ENCODE measurements at places on chromosomes 13 and 19. TPM values are rescaled to one million over a fixed set of nuclear protein-coding genes. Genes with fewer than 3 reads are reported as not detected.
A peak's percentile ranks its signal among the peaks of the same experiment; 100 is the strongest.

GRCh38 chr19:24074720-24075454 is 12.1 kb upstream of the ZNF254 start:
- no peak overlapping the region for H3K27ac ChIP-seq
- H3K36me3 ChIP-seq, result no peaks in the 10 kb centered on the region
- no peaks in the 10 kb centered on the region for H3K4me1 ChIP-seq
- H3K4me3 ChIP-seq, result no peak overlapping the region

DNA sequence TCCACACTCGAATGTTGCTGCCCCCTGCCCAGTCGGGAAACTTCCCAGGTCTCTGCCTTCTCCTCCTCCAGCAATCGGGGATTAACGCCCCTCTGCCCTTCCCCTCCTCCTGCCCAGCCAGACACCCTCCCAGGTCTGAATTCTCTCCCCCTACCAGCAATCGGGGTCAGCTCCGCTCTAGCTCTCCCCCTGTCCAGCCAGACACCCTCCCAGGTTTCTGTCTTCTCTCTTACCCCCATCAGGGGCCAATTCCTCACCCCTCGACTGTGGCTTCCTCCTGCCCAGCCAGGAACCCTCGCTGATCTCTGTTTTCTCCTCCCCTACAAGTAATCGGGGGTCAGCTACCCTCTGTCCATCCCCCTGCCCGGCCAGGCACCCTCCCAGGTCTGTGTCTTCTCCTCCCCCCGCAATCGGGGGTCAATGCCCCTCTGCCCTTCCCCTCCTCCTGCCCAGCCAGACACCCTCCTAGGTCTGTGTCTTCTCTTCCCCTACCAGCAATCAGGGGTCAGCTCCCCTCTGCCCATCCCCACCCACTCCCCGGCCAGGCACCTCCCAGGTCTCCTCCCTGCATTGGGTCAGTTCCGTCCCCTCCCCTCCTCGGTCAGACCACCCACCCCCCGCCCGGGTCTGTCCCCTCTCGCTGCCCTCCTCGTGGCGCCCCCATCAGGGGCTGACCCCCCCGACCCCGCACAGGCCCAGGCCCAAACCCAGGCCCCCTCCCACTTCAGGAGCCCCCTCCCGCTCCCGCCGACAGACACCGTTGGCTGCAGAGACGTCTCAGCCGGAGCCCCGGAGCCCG is 668 bp downstream of the ZFR2 start:
- no peaks in the 10 kb centered on the region for H3K4me1 ChIP-seq
- H3K27me3 ChIP-seq, result peaks cover 23% of the 10 kb centered on the region
- H3K36me3 ChIP-seq, result no peaks in the 10 kb centered on the region
- no peak for DNase-seq

DNA sequence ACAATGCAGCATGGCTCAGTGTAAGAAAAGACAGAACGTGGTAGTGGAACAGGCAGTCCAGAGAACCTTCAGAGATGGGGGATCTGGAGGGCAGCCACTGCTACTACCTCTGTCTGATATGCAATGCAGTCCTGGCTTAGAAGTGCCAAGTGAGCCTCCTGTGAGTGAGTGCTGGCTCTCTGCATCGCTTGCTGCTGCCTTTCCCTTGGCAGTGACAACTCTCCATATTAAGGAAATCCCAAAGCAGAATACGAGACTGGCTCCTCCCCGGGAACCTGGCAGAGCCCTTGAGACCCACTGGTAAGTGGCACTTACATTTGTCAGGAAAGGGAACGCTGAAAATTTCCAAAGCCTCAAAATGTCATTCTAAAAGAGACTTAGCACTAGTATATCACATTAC is 7.5 kb downstream of the DOCK9 start:
- DNase-seq, result no peak
- no peak overlapping the region for H3K4me3 ChIP-seq
- no peaks in the 10 kb centered on the region for H3K4me1 ChIP-seq

CBY2 gene
- polyA plus RNA-seq, result not detected

SLC6A16 gene
- 1.4 TPM for polyA plus RNA-seq

DNA sequence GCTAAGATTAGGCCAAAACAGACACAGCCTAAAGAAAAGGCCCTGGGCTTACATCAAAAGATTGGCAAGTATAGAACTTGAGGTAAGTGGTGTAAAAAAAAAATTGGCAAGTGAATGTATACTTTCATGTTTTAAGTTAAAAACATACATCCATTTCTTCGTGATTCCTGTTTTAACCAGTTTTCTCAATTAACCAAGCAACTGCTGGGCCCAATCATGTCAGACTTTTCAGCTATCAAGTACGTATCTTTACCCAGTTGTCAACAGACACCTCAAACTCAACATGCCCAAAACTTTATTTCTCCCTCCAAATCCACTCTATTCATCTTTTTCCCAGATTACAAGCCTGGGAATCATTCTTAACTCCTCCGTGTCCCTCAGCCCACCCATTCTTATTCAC is 1.0 kb downstream of the PCID2 start:
- H3K4me3 ChIP-seq, result peak overlapping the region; percentile 85
- H3K27ac ChIP-seq, result peak overlapping the region; percentile 17
- H3K27me3 ChIP-seq, result no peaks in the 10 kb centered on the region
- no peaks in the 10 kb centered on the region for H3K4me1 ChIP-seq
- DNase-seq, result no peak

NLRP5 gene
- not detected for polyA plus RNA-seq

- DNase-seq, result no peak
- H3K4me1 ChIP-seq, result no peaks in the 10 kb centered on the region
- H3K27ac ChIP-seq, result no peak overlapping the region
Measured at GRCh38 chr19:56720281-56720680, 48.7 kb upstream of the ZNF835 start.

GRCh38 chr13:95235974-95236373 is 65.3 kb downstream of the ABCC4 start:
- H3K27ac ChIP-seq, result peak overlapping the region; percentile 28
- H3K4me1 ChIP-seq, result no peaks in the 10 kb centered on the region
- no peaks in the 10 kb centered on the region for H3K27me3 ChIP-seq

GRCh38 chr19:13985771-13986347 is 20.3 kb downstream of the RFX1 start:
- H3K27ac ChIP-seq, result peak overlapping the region; percentile 91
- no peak for DNase-seq
- no peaks in the 10 kb centered on the region for H3K4me1 ChIP-seq
- peaks cover 90% of the 10 kb centered on the region for H3K36me3 ChIP-seq
- no peak overlapping the region for H3K4me3 ChIP-seq

MISP gene
- polyA plus RNA-seq, result 644 TPM

KRTDAP gene
- polyA plus RNA-seq, result not detected

DNA sequence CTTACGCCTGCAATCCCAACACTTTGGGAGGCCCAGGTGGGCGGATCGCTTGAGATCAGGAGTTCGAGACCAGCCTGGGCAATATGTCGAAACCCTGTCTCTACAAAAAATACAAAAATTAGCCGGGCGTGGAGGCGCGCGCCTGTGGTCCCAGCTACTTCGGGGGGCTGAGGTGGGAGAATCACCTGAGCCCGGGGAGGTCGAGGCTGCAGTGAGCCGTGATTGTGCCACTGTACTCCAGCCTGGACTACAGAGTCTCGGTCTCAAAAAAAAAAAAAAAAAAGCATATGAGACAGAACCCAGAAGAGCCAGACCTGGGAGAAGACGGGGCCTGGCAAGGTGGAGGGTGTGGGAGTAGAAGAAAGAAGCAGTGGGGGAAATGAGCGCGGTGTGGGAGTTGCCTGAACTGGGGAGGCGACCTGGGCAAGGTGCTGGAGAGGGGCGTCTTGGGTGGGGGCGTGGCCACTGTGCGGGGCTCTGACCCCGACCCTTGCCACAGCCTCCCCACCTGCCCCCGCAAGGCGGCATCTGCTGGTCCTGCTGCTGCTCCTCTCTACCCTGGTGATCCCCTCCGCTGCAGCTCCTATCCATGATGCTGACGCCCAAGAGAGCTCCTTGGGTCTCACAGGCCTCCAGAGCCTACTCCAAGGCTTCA is 533 bp downstream of the DKKL1 start:
- peak overlapping the region; percentile 22 for H3K27ac ChIP-seq
- H3K4me3 ChIP-seq, result no peak overlapping the region
- H3K36me3 ChIP-seq, result no peaks in the 10 kb centered on the region
- H3K27me3 ChIP-seq, result no peaks in the 10 kb centered on the region

DNA sequence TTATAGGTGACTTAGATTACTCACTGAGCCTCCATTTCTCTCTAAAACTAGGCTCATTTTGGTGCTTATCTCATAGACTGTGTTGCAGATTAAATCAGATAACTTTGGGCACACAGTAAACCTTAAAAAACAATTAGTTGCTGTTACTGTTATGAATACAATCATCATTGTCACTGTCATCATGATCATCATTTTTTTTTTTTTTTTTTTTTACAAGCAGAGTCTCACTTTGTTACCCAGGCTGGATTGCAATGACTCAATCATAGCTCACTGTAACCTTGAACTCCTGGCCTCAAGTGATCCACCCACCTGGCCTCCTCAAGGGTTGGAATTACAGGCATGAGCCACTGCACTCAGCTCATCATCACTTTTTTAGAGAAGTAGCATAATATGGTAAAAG is 60.0 kb downstream of the VWA8 start:
- no peak overlapping the region for H3K4me3 ChIP-seq
- DNase-seq, result no peak
- H3K4me1 ChIP-seq, result no peaks in the 10 kb centered on the region
- H3K36me3 ChIP-seq, result no peaks in the 10 kb centered on the region

LAIR1 gene
- polyA plus RNA-seq, result 8.1 TPM

DNA sequence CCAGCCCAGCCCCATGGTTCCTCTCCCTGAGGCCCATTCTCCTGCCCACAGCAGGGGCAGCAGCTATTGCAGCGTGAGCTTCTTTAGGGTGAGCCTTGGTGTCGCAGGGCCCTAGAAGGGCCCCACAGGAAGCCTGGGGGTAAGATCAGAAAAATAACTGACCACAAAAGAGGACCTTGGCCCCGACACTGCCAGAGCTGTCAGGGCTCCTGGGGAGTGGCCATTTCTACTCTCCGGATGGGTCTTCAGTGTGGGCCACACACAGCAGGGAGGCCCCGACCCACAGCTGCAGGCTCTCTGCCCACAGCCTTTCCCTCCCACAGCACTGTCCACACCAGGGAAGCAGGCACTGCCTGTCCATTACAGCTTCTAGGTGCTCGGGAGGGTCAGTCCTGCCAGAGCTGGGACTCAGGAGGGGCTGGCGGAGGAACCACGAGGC is 3.5 kb upstream of the SIGLEC8 start:
- no peaks in the 10 kb centered on the region for H3K36me3 ChIP-seq
- H3K27ac ChIP-seq, result no peak overlapping the region
- H3K27me3 ChIP-seq, result peaks cover 8% of the 10 kb centered on the region
- no peak overlapping the region for H3K4me3 ChIP-seq
- DNase-seq, result no peak
- H3K4me1 ChIP-seq, result no peaks in the 10 kb centered on the region

- no peak overlapping the region for H3K4me3 ChIP-seq
- H3K4me1 ChIP-seq, result no peaks in the 10 kb centered on the region
- no peak overlapping the region for H3K27ac ChIP-seq
- no peaks in the 10 kb centered on the region for H3K27me3 ChIP-seq
- H3K36me3 ChIP-seq, result no peaks in the 10 kb centered on the region
Measured at GRCh38 chr13:41917641-41918040, 43.3 kb downstream of the VWA8 start.

- DNase-seq, result no peak
- H3K36me3 ChIP-seq, result no peaks in the 10 kb centered on the region
- no peaks in the 10 kb centered on the region for H3K4me1 ChIP-seq
- no peak overlapping the region for H3K27ac ChIP-seq
- H3K4me3 ChIP-seq, result no peak overlapping the region
Measured at GRCh38 chr13:52776726-52777125, 37.1 kb upstream of the CNMD start.

GRCh38 chr13:111326621-111326965 is 6.2 kb downstream of the TEX29 start:
- H3K4me1 ChIP-seq, result no peaks in the 10 kb centered on the region
- no peaks in the 10 kb centered on the region for H3K27me3 ChIP-seq

GRCh38 chr13:39777527-39778061 is 122.1 kb downstream of the COG6 start:
- H3K27ac ChIP-seq, result no peak overlapping the region
- H3K27me3 ChIP-seq, result no peaks in the 10 kb centered on the region
- no peaks in the 10 kb centered on the region for H3K36me3 ChIP-seq
- no peaks in the 10 kb centered on the region for H3K4me1 ChIP-seq

IZUMO1 gene
- polyA plus RNA-seq, result not detected

- H3K4me1 ChIP-seq, result no peaks in the 10 kb centered on the region
- H3K36me3 ChIP-seq, result no peaks in the 10 kb centered on the region
- no peaks in the 10 kb centered on the region for H3K27me3 ChIP-seq
- no peak for DNase-seq
Measured at GRCh38 chr19:34155686-34156085, 16.6 kb upstream of the LSM14A start.

DNA sequence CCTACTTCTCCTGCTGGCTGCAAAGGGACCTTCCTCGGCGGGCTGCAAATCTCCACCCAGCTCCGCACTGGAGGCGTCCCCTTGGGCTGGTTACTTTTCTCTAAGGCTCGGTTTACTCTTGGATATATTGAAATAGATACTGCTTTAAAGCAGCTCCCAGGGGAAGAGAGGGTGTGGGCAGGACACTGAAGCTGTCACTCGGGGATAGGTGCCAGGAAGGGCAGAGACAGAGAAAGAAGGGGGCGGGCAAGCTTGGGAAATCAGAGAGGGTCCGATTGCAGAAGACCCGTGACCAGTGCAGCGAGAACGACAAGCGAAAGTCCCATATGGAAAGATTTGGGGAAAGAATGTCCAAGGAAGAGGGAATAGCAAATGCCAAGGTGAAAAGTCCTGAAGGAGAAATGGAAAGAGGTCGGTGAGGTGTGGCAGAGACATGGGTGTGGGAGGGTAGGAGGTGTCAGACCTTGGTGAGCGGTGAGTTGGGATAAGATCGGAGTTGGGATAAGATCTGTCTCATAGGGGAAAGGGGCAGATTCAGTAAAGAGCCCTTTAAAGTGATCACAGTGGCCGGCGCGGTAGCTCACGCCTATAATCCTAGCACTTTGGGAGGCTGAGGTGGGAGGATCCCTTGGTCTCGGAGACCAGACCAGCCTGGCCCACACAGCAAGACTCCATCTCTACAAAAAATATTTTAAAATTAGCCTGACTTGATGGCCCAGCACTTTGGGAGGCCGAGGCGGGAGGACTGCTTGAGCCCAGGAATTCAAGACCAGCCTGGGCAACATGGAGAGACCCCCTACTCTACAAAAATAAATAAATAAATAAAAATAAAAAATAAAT is 618 bp downstream of the THSD8 start:
- peaks cover 28% of the 10 kb centered on the region for H3K36me3 ChIP-seq
- DNase-seq, result peak; percentile 35
- no peak overlapping the region for H3K27ac ChIP-seq

GRCh38 chr13:25380082-25380481 is 8.3 kb downstream of the ATP8A2 start:
- H3K36me3 ChIP-seq, result no peaks in the 10 kb centered on the region
- no peak overlapping the region for H3K27ac ChIP-seq
- no peak for DNase-seq

DNA sequence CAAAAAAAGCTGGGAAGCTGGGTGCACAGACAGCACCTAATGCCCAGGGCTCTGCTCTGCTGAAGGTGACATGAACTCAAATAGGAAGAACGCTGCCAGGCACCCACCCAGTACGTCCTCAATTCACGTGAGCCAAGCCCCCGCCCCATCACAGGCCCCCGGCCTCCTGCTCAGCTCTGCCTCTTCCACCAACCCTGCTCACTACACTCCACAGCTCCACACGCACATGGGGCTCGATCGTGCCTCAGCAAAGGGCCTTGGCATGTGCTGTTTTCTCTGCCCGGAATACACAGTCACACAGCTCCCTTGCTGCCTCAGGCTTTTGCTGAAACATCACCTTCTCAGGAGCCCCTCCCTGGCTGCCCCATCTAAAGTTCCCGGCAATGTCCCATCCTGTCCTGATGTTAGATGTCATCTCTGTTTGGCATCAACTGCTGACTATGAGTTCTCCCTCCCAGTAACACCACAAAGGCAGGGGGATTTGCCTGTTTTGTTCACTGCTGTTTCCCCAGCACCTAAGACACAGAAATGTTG is 2.3 kb downstream of the ATP13A1 start:
- peaks cover 7% of the 10 kb centered on the region for H3K36me3 ChIP-seq
- DNase-seq, result no peak
- no peak overlapping the region for H3K27ac ChIP-seq
- no peak overlapping the region for H3K4me3 ChIP-seq
- peaks cover 8% of the 10 kb centered on the region for H3K4me1 ChIP-seq

Measured in small intestine (tissue), 16 donors.